ENCODE measurements at places on chromosomes 5 and 9.

DNA sequence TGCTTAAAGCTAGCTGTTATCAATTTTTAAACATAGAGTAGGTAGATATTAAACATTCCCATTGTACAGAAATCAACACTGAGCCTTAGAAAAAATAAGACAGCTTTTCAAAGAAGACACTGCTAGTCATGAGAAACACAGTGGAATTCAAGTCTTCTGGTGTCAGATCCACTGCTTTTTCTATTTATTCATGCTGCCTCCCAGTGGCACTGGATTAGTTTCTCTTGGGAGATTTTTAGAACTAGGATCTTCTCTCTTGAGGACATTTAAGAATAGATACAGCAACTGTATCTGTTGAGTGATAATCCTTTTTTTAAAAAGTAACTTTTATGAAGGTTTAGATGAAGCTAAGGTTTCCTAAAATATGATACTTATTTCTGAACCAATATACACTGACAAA, 1635.4 kb upstream of the C9orf72 start:
- no peak for ATAC-seq

DNA sequence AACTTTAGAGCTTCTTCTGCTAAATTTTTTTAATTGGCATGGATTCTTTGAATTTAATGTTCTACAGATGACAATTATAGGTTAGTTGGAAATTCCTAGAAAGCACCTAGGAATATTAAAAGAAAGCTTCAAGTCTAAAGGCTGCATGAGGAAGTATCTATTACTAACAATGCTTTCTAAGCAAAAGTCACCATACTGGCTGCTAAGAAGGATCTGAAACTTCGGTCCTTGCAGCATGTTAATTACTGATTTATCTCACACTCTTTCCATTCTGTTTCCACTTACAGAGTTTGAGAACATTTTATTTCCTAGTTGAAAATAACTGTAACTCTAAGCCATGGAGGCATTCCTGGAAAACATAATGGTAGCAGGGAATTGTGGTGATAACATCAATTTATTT, 8.4 kb downstream of the SEMA6A start:
- no peak for ATAC-seq

DNA sequence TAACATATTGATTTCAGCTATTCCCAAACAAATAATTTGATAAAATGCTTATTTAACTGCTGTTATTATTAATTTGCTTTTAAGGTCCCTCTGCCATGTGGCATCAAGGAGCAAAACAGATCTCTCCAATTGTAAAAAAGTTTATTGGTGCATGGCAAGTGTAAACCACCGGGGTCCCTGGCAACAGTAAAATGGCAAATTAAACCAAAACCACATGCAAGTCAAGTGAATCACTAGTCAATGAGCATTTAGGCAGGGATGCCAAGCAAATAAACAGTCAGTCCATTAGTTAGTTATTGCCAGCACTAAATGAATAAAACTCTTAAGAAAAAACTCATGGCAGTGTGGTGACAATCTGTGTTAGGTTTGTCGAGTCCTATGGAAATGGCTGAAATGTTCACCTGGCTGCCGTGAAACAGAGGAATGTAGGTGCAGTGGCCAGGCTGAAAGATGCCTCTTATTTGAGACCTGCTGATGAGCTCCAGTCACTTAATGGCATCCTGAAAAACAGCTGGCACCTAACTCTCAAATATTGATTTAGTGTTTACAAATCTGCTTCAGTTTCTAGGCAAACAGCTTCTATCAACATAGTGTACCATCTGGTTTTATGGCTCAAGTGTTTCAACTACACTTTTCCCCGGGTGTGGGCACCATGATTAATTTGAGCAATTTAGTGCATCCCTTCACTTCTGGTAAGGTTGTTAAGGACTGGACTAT, 296.5 kb upstream of the ITGA1 start:
- no peak for ATAC-seq

DNA sequence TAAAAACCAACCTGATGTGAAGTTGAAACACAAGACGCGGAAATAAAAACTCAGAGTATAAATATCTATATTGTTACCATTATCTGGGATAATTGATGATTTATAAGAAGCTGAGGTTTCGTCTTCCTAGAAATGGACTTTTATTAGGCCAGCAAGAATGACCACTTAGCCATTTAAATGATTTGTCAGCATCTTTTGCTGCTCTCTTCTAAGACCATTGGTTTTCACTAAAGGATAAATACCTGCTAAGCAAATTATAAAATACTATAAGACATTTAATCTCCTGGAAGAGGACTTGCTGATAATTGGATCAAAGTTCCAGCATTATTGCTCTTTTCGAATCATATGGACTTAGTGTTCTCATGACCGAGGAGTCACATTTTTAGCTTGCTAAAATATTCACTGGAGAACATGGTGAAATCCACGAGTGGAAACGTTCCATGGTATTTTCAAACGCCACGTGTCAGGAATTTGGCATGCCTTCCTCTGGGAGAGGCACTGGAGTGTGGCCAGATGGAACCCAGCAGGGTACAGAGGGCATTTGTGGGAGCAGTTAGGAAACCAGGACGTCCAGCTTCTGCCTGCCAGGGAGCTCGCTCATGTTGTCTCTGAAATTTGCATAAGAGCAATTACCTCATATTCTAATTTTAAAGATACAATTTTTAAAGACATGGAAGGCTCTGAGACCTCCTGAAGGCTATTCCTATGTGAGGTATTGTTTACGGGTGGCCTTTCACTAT, 43.1 kb downstream of the TNFAIP8 start:
- ATAC-seq = no peak

- ATAC-seq = no peak
These were observed 418.2 kb downstream of the ZNF608 start for GRCh38 chr5:124328201-124328600.

DNA sequence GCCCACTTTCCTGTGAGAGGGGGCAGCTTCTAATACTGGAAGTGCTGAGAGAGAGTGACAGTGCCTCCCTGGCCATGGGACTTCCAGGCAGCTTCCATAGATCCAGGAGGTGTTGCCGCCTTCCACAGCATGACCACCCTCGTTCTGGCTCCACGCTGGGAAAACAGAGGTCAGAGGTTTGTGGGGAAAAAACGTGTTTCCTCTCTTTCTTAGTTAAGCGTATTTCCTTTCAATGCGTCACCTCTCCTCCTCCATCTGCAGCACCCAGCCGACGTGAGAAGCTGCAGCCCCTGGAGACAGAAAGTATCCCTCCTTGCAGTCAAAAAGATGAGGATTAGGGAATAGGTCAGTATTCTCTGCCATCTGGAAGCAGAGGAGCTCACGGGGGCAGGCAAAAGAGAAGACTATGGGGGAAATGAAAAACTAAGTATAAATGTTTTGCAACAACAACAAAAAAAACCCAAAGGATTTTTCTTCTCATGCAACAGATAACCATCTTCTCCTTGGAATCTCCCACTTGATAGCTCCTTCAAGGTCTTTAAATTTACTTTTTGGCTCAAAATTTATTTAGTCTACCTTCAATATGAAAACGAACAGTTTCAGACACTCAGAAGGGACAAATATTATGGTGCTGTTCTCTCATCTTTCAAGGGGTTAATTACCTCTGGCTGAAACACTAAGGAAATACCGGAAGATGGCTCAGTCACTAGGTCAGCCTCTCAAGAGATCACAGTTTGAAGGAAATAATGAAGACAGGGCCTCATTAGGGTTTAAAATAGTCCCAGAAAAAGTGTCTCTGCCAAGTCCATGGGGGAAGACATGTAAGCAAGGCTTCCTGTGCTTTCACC, 38.0 kb downstream of the MTMR12 start:
- ATAC-seq = no peak

DNA sequence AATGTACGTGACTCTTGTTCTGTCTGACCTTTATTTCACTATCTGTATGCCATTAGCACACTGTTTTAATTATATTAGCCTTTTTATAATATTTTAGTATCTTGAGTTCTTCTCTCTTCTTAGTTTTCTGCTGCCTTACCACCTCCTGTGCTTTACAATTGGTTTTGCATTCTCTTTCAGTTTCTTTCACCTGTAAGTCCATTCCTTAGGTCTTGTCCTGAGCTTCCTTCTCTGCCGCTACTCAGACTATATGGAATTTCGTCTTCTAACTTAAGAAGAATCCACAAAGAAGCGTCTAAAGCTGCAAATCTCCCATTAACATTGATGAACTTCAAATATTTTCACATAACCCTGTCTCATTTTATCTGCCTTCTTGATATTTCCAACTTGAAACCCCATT, 642.9 kb downstream of the MAT2B start:
- no peak for ATAC-seq

DNA sequence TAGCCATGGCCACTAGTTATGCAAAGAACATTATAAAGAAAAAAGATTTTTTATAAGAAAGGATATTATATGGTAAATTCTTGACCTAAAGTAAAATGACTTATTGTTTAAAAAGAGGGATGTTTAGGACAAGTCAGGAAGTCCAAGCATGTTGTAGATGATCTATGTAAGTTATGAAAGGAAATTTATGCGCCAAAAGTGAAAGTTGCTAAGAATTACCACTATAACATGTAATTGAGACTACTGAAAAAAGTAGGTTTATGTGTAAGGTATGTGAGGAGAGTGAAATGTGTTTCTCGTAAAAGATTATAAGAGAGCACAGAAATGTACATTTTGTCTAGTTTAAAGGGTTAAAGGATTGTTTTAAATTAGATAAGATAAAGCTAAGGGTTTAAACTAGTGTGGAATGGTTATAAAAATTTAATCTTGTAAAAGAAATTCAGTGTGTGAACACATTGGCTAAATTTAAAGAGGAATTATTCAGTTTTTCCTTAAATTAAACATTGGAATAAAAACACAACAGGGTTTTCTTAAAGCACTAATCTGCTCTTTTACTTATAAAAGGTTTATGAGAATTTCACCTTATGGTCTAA, 1100.4 kb upstream of the EDIL3 start:
- ATAC-seq = no peak

DNA sequence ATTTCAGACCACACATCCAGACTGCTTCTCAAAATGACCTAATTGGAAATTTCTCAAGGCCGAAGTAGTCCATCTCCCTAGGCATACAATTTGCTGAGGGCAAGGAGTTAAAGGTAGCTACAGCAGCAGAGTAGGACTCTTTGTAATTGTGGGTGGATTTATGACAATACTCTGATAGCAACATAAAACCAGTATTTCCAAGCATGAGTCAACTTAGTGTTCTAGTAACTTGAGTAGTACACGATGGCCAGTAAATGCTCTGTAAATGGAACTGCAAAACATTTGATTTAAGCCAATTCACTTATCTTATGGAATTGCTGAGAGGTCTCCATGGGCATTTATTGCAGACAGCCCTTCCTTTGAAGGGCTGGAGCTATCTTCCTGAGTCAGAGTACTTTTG, 352.2 kb downstream of the PLK2 start:
- no peak for ATAC-seq

DNA sequence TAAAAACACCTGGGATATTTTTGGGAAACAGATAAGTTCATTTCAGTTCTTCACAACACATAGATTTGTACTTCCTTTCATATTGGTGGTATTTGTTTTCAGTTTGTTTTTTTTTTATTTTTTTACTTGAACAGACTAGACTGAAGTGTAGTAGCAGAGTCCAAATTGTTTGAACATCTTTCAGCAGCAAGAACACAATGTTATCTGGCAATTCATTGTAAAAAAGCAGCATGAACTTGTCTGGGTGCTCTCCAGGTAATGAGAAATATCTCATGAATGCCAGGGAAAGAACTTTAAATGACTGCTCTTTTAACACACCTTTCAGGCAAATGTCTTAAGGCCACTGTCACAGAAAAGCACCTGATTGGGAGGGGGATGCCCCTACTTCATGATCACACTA, 113.4 kb downstream of the ARL15 start:
- no peak for ATAC-seq

DNA sequence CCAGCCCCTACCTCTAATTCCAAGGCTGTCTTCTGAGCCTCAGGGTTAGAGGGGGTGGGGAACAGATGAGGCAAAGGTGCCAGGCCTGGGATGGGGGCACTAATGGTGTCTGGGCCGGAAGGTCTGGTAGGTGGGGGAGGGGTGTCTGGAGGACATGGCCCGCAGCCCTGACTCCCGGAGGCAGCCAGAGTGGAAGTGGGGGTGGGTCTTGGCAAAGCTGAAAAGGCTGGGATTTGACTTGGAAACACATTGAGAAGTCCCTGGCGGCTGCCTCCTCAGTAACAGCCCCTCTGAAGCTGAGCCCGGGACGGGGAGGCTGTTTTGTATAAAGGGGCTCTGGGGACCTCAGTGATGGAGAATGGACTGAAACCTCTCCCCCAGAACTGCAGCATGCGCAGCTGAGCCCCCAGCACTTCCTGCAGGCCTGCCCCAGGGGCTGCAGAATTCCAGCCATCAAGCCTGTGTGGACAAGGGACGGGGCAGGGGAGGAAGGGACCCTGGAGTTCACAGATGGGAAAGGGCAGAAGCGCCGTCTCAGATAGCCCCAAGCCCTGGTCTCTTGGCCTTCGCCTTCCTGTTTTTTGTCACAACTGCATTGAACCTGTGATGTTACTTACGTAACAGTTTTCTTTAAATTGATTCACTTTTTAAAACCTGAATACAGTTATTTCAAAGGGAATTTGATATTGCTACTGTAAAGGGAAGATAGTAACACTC, 49.3 kb upstream of the SYNPO start:
- ATAC-seq = peak; percentile 54

DNA sequence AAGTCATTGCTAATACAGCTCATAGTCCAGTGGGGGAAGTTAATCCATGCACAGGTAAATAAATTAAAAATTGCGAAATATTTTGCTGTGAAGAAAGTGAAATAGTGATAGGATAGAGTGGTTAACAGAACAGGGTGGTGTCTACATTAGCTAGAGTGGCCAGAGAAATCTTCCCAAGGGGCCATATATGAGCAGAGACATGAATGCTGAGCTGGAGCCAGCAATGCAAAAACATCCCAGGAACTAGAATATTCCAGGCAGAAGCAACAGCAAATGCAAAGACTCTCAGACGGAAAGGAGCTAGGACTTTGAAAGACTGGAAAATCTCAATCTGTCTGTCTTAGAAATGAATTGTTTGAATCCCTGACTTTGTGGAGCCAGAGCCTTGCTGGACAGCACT, 1221.6 kb downstream of the MAT2B start:
- no peak for ATAC-seq

DNA sequence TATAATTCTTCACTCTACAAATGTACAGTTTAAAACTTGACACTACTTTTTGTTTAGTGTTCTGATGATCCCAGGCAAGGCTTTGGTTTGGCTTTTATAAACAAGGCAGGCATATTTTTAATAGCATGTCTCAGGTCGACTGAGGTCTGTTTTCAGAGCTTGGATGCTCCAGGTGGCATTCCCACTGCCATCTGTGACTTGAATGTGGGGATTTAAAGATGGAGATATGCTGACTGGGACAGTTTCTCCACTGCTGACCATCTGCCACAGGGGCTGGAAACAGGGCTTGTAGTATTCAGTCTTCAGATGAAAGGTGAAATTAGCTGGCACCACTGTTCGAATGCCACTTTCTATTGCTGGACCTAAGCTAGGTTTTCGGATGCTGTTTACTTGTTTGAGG, 1266.2 kb upstream of the CDH18 start:
- ATAC-seq = no peak

DNA sequence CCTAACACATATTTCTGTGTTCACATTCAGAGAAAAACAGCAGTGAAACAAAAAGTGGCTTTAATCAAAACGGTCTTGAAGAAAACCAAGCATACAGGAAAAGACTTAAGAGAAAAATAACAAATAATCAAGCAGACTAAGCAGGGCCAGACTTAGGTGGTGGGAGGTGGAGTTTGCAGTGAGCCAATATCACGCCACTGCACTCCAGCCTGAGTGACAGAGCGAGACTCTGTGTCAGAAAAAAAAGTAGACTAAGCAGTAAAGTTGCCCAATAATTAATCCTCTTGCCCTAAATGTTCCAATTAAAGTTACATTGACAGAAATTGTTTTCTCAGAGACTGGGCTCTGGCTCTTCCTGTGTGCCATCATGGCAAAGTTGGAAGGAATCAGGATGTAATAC, 26.6 kb upstream of the GLDC start:
- ATAC-seq = no peak

Measured in motor neuron (in vitro differentiated cells).